ENCODE measurements at places on chromosomes 1 and 21.

DNA sequence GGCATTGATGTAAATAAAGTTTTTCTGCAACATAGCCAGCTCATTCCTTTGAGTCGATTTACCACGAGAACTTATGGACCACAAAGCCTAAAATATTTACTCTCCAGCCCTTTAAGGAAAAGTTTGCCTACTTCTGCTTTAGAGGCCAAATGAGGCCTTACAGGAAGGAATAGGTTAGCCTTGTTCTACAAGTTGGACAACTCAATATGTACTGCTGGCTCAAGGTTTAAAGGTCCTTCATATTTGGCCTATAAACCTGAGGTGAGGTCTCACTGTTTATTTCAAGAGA lies 144.5 kb upstream of the DNAH14 start:
- no peak for DNase-seq

DNA sequence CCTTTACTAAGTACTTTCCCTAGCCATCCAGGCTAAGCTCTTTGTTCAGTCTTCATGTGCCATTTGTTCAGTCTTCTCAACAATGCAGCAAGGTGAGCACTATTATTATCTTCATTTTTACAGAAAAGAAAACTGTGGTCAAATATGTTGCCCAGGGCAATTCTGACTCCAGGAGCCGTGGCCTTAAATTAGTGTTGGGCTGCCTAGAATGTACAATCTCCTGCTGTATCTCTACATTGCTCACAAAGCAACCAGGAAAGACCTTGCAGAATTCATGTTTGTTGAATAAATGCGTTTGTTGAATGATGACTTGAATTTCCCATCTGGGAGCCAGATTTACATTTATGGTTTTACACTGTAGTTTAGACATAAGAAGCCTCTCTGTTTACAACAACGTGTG lies 14.2 kb downstream of the CD101 start:
- DNase-seq: no peak

DNA sequence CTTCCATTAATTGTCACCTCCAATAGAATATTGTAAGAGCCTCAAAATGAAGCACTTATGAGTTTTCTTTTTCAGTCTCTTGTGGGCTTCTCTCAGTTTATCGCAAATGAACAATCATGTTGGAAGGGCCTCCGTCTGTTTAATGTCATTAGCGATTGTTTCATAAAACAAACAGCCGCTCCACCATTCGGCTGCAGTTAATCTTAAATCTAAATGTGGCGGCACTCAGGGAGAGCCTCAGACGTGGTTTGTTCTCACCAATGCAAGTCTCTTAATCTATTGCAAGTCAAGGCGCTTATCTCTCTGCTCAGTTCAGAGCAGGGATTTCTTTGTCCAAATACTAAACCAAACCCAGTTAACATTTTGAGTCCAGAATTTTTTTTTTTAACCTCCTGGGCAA lies 34.9 kb upstream of the ESRRG start:
- DNase-seq: no peak

DNA sequence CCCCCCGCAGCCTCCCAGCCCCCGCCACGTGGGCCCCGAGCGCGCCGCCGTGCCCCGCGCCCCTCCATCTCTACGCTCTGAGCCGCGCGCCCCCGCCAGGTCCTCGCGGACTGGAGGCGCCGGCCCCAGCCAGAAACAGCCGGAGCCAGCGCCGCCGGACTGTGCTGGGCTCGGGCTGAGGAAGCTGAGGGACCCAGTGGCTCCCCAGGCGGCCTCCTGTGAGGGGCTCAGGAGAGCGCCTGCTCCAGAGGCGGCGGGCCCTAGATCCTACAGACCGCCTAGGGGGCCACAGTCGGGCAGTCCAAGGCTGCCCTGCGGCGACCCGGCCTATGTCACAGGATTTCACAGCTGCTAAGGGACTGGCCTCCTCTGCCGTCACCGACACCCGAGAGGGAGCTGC lies 82.1 kb downstream of the NENF start:
- no peak for DNase-seq

- DNase-seq: no peak
Observed at GRCh38 chr1:184532199-184532598, 145.4 kb downstream of the C1orf21 start.

DNA sequence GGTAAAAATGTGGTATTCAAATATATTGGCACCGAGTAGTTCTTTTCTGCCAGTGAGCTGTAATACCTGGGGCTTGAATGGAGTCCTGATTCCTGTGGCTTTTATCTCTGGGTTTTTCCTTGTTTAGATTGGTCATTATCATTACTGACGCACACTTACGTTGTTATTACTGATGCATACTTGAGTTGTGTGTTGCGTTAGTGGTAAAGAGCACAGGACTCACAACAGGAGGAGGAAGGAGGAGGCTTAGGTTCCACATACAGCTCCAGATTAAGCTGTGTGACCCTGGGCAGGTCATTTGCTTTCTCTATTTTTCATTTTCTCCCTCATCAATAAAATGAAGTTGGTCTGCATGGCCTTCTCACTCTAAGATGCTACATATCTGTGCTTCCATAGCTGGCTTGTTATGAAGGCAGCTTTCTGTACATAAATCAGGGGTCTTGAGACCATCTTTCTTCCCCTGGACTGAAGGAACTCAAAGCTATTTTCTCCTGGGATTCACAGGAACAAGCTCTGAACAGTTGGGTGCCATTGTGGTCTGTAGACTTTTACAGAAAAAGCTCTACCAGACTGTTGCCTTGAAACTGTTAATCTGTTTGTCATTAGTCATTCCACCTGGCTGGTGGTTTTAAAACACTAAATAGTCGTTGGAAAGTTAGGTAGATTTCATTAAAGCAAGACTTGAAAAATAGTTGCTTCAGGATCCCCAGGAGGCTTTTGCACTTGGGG lies 5.6 kb downstream of the ARID1A start:
- no peak for DNase-seq

- DNase-seq: no peak
Observed at GRCh38 chr1:162333991-162334390, 42.7 kb downstream of the SPATA46 start.

GRCh38 chr1:112251766-112252506 lies 144.1 kb upstream of the CTTNBP2NL start:
- DNase-seq: peak; percentile 15

DNA sequence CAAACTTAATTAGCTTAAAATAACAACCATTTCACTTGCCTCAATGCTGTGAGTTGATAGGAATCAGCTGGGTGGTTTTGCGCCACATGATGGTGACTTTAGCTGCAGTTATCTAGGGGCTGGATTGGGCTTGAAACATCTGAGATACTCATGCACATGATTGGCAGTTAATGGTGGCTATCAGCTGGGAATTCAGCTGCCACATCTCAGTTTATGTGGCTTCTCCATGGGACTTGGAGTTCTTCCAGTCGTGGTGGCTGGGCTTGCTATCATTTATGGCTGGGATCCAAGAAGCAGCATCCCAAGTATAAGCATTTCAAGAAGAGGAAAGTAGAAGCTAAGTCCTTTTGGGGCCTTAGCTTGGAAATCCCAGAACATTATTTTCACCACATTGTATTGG lies 36.4 kb downstream of the PDC start:
- DNase-seq: peak; percentile 33

DNA sequence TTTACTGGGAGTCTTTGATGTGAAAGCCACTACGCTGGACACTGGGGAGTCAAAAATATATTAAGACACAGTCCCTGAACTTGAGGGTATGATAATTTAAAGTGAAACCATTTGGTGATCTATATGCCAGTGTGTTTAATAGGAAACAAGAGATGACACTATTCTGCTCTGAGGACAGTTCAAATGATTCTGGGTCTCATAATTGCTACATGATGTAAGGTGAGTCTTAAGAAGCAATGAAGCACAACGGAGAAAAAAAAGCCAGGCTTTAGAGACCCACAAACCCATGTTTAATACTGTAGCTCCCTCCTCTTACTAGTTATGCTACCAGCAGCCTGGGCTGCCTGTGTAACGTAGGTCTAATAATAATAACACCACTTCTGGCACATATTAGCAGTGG lies 14.2 kb upstream of the LRRC8D start:
- DNase-seq: no peak

DNA sequence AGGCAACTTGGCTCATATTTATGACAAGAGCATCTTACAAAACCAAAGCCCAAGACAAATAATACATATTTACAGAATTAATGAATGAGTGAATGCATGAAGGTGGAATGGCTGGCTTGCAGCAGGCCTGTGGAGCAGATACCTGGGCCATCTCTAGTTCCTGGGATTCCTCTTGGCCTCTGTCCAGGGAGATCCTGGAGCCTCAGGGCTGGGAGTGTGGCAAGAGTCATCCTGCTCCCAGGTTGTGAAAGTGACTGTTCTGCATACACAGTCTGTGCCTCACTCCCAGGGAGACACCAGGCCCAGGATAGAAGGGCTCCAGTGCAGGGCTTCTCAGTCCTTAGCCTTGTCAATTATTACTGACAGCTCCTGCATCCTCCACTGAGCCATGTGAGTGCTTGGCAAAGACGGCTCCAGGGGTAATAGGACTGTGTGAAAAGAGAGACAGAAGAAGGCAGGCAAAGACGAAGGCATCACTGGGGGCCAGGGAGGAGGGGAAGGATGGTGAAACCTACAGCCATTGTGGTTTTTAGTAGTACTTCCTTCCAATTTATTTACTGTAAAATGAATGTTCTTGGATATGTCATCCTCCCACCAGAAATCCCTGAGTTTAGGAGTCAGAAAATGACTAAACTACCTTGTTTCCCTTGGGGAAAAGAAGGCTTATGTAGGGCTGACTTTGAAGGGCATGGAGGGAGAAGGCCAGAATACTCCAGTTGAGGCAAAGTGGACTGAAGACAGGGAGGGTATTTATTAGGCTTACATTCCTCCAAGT lies 14.3 kb upstream of the KPRP start:
- DNase-seq: no peak

- DNase-seq: no peak
Observed at GRCh38 chr1:182091083-182091482, 29.6 kb upstream of the ZNF648 start.

- DNase-seq: no peak
Observed at GRCh38 chr1:153546796-153547559, 1.4 kb upstream of the S100A4 start.

- DNase-seq: no peak
Observed at GRCh38 chr1:102834688-102835320, 273.5 kb downstream of the COL11A1 start.

GRCh38 chr1:186183970-186184628 lies 191.0 kb downstream of the TPR start:
- no peak for DNase-seq

DNA sequence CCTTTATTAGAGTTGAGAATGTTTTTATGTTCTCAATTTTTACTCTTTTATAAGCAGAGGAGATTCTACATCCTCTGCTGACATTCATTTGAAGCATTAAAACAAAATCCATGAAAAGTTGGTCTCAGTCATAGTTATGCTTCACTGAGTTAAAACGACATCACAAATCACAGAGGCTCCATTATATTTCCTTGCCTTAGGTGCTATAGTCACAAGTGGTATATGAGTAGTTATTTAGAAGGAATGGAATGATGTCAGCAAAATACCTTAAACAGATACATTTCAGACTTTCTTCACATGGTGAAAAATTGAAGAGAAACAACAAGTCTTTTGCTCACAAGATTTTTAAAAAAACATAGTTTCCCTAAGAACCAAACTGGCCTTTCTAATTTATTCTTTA lies 11.7 kb upstream of the METTL13 start:
- no peak for DNase-seq

GRCh38 chr1:89965193-89965768 lies 29.6 kb upstream of the ZNF326 start:
- peak; percentile 48 for DNase-seq

DNA sequence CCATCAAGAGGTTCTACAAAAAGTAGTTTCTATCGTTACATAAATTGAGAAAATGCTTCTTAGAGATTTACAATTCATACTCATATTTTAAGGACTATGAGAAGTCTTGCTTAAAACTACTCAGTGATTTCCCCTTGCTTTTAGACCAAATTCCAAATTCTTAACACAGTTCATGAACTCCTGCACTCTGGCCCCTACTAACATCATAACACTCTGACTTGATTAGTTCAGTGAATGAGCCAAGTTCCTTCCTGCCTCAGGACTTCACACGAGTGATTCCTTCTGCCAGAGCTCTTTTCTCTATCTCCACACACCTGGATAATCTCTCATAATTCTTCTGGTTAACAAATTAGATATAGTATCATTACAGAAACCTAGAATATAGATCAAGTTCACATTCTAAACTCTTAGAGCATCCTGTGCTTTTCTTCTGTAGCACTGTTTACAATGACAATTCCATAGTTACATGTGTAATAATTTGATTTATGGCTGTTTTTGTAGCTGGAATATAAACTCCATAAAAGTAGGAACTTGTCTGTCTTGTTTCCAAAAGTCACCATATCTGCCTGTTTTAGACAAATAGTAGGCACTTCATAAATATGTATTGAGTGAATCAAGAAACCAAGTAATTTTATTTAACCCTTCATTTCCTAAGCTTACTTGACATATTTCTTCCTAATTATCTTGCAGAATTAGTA lies 59.9 kb downstream of the NUF2 start:
- DNase-seq: no peak

DNA sequence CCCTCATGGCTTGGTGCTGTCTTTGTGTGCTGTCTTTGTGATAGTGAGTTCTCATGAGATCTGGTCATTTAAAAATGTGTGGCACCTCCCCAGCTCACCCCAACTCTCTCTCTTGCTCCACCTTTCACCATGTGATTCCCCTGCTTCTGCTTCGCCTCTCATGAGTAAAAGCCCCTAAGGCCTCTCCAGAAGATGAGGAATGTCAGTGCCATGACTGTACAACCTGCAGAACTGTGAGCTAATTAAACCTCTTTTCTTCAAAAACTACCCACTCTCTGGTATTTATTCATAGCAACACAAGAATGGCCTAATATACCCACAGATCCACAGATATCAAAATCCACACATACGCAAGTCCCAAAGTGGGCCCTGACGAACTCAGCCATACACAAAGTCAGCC lies 88.9 kb upstream of the PPP2R5A start:
- DNase-seq: no peak

- peak; percentile 52 for DNase-seq
Observed at GRCh38 chr1:181152892-181153633, 64.6 kb downstream of the IER5 start.

- no peak for DNase-seq
Observed at GRCh38 chr1:221100611-221101010, 221.4 kb downstream of the HLX start.

DNA sequence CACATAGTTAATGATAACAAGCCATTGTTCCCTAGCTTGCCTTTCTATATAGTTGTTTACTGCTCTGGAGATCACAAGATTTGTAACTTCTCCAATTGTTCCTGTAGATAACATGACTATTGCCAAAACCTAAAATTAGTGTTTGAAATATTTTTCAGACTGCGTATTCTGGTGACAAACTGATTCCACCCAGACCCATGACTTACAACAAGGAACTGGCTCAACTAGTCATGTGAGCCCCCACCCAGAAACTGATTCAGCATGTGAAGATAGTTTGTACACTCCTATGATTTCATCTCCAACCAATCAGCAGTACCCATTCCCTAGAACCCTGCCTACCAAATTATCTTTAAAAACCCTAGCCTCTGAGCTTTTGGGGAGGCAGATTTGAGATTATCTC lies 131.4 kb upstream of the BCL9 start:
- DNase-seq: no peak

- no peak for DNase-seq
Observed at GRCh38 chr1:62371375-62371774, 52.1 kb upstream of the KANK4 start.

- DNase-seq: no peak
Observed at GRCh38 chr1:39238476-39238875, 34.0 kb downstream of the MACF1 start.

- DNase-seq: no peak
Observed at GRCh38 chr1:45317166-45317565, 9.5 kb upstream of the HPDL start.

Data from NCI-H446 (cell line).